ENCODE measurements at places on chromosomes 11 and 22. TPM values are rescaled to one million over a fixed set of nuclear protein-coding genes. Genes with fewer than 3 reads are reported as not detected.

- DNase-seq = no peak
Measured at GRCh38 chr22:42473484-42474193, 41.4 kb upstream of the NFAM1 start.

The SUSD2 gene
- 0.88 TPM for total RNA-seq

The ACR gene
- not detected for total RNA-seq

DNA sequence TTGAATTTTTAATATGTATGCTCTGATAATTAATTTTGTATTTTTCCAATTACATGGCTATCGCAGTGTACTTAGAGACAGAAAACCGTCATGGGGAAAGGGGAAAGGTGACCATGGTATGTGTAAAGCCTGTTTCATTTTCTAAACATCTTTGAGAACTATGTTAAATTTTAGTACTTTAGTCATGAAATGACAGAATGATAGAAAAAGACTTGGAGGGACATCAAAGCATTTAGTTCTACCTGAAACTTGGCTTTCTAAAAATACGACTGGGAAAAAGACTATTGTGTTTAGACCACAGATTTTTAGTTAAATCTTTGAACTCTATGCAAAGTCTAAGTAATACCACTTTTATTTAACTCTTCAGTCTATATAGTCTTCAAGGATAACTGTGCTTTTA is 54.1 kb downstream of the MAML2 start:
- DNase-seq = no peak

DNA sequence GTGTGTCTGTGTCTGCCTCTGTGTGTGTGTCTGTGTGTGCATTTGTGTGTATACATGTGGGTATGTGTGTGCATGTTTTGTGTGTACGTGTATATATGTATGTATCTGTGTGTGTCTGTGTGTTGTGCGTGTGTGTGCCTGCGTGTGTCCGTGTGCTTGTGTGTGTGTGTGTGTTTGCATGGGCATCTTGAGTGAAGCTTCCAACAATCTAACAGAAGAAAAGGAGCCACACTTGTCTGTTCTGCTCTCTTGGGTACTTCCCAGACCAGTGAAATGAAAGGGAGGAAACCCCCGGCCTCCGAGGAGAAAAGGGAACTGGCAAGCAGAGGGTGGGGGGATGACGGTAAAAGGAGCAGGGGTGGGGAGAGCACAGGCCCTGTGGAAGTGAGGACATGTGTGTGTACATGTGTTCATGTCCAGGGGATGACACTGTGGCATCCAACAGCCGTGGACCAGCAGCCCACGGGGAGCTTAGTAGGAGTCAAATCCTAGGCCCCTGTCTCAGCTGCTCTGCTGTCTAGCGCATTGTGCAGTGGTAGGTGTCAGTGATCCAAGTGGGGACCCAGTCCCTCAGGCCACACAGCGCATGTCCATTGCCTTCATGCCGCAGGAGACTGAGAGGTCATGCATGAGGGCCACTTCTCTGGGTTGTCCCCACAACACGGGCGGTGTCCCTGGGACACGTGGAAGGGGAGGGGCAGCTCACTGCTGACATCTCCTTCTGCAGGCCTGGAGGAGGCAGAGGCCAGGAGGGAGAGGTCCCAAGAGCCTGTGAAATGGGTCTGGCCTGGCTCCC is 8.1 kb downstream of the CSF2RB start:
- no peak for DNase-seq

DNA sequence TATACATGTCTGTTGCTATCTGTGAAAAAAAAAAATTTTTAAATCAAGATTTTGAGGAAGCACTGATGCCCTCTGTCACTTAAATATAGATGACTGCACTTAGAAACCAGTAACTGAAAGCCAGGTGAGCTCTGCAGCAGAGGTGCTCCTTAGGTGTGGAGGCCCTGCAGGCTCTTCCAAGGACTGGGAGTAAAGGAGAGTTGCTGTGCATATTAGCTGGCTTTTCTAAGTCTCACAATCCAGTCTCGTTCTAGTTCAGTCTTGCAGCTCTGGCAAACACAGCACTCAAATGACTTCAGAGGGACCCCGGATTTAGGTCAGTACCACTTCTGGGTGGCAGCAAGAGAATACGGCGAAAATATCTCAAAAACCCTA is 61.0 kb downstream of the LARGE2 start:
- DNase-seq = no peak
